Lower leg skin (tissue), 4 donors: ENCODE measurements at places on chromosomes 7 and 10.
A peak's percentile ranks its signal among the peaks of the same experiment; 100 is the strongest.

GRCh38 chr7:74372511-74373111 is 81.1 kb upstream of the GTF2IRD1 start:
- DNase-seq = no peak

- no peak for DNase-seq
Observed at GRCh38 chr7:2231992-2232765, 566 bp downstream of the MAD1L1 start.

GRCh38 chr10:43125881-43126731 is 12.1 kb upstream of the CSGALNACT2 start:
- DNase-seq = peak; percentile 12

- DNase-seq = peak; percentile 28
Observed at GRCh38 chr7:129845972-129846327, 106.8 kb downstream of the UBE2H start.

GRCh38 chr10:51170518-51171245 is 96.4 kb downstream of the PRKG1 start:
- DNase-seq = no peak

DNA sequence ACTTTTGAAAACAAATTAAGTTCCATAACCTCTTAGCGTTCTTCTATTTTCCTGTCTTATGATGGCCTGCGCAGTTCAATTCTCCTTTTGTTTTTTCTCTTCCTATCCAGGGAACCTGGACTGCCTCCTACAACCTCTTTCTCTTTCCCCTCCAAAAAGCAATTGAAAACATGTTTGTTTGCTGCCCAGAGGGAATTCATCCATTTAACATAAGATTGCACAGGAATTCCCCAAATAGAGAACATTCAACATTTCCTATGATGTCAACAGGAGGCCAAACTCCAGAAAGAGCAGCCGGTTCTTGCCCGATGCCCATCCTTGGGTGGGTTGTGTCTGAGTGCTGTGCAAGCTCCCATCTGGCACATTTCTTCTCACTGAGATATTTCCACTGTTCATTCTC is 94.2 kb upstream of the NRP1 start:
- no peak for DNase-seq

- DNase-seq = peak; percentile 75
Observed at GRCh38 chr10:133421336-133422222, 2.8 kb downstream of the SPRN start.

DNA sequence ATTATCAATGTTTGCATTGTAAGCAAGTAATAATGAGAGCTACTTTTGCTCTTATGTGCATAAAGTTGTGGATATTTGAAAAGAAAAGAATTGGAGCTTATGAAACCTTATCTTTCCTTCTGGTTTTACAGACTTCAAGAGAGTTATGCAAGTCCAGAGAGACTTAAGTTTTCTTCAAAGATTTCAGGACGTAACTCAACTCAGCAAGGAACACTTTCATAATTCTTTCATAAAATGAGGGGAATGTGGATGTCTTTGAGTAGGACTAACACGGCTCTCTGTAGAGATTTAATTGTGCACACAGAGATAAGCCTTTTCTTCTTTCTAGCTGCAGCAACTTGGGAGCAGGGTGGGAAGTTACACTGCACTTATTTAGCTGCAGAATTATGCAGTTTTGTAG is 97.5 kb downstream of the DNAJB9 start:
- no peak for DNase-seq

- no peak for DNase-seq
Observed at GRCh38 chr10:13784067-13784466, 197.3 kb downstream of the PRPF18 start.

- DNase-seq = peak; percentile 95
Observed at GRCh38 chr10:69914398-69915214, 112.9 kb downstream of the COL13A1 start.

GRCh38 chr7:47266131-47266706 is 315.7 kb downstream of the TNS3 start:
- DNase-seq = peak; percentile 88

GRCh38 chr7:137975221-137975620 is 26.7 kb downstream of the CREB3L2 start:
- DNase-seq = no peak

- DNase-seq = no peak
Observed at GRCh38 chr10:11483201-11484148, 128.0 kb downstream of the USP6NL start.

GRCh38 chr10:45403151-45403550 is 29.1 kb downstream of the ALOX5 start:
- no peak for DNase-seq

- no peak for DNase-seq
Observed at GRCh38 chr10:109726473-109726872, 196.8 kb downstream of the XPNPEP1 start.

DNA sequence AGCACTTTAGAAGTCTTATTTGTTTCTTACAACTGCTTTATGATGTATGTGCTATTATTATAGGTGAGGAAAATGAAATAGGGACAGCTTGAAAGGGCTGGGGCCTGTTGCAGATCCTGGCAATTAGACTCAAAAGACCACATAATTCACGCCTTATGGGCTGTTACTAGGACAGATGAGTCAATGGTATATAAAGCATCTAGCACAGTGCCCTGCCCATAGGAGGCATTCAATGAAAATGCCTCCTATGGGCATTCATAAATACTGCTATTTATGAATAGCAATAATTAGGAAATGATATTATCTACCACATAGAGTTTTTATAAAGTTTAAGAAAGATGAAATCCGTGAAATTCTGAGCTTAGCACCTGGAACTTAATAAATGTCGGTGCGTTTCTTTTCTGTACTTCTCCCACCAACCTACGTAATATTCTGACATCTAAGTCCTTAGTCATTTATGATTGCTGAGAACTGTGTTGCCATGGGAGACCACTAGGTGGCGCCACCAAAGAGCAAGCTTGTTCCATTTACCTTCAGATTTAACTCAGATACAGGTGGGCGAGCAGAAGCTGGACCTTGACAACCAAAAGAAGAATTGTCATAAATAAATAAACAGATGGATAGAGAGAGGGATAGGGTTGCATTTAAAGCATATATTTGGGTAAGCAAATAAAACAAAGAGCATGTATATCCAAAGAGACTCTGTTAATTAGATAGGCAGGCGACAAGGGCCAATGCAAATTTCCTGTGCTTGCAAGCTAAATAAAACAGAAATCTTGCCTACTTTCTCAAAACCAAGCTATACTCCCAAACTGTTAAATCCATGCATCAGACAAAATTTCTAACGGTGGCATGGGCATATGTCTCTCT is 699.9 kb downstream of the INHBA start:
- DNase-seq = no peak

GRCh38 chr7:30069096-30069867 is 41.1 kb downstream of the PLEKHA8 start:
- DNase-seq = no peak

DNA sequence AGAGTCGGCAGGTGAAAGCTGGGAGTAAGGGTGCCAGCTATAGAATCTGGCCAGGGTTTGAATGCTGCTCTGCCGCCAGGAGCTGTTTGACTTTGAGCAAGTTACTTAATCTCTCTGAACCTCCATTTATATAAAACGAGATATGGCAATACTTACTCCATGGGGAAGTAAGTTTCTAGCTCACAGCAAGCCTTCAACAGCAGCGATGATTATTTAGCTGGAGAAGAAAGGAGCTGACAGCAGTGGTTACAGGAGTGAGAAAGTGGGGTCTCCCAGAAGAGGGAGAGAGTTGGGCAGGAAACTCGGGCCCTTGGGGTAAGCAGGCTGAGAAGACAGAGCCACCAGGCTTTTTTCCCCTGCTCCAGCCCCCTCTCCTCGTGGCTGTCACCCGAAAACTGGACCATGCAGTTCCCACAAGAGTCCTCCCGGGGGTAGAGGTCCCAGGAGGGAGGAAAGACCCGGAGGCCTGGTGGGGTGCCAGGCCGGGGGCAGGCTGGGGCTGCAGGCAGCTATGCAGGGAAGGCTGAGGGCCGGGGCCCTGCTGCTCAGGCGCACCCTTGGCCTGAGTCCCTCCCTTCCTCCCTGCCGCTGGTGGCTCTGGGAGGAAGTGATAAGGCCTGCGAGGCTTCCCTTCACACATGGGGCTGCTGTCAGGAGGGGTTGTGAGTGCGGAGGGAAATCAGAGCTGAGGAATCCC is 3.5 kb downstream of the NOS3 start:
- DNase-seq = no peak

- DNase-seq = no peak
Observed at GRCh38 chr7:43952028-43952427, 25.8 kb downstream of the UBE2D4 start.

DNA sequence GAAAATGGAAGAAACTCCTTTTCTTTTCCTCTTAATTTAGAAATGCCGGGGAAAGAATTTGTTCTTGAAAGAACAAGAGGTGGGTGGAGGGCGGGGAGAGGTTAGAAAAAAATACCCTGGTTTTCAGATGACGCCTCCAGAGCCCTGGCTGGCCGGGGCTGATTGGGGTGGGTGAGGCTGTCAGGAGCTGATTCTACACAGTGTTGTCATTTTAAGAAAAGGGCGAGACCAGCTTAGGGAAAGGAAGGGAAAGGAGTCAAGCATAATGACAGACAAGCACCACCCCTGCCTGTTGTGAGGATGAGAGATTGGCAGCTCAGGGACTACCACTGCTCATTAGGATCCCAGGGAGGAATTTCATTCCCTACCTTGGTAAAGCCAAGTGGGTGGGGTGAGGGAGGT is 9.9 kb upstream of the FAM180A start:
- DNase-seq = no peak

- no peak for DNase-seq
Observed at GRCh38 chr10:34524369-34525091, 290.6 kb downstream of the PARD3 start.

DNA sequence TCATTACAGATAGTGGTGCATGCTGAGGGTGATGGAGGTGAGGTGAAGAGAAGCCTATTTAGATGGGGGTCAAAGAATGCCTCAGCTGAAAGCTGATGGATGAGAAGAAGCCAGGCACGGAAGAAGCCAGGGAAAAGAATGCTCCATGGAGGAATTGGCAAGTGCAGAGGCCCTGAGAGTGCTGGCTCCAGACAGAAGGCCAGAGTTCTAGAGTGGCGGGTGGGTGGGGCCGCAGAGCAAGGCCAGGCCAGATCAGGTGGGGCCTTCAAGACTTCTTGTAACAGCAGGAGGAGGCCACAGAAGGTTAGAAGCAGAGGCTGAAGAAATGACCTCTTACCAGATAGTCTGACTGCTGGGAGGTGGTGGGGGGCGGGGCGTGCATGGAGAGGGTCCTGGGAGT is 7.3 kb downstream of the EEPD1 start:
- DNase-seq = no peak

DNA sequence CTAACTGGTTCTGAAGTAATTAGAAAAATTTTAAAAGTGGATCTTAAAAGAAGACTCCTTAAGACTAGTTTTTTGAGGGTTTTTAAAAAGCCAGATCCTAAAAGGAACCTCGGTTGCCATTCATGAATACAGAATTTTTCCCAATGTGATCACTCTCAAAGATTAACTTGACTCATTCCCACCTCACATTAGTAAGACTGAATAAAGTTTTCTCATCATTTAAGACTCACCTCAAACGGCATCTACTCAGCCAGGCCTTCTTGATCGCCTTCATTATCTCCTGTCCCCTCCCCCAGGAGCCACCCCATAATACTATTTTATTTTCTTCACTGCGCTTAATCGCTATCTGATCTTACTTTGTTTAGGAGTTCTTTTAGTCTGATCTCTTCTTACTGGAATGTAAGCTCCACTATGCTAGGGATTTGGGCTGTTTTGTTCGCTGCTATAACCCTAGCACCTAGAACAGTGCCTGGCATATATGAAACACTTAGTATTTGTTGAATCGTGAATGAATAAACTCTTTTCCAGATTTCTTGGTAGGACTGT is 55.9 kb upstream of the PCGF5 start:
- DNase-seq = no peak

GRCh38 chr10:86361156-86362128 is 5.2 kb downstream of the GRID1 start:
- peak; percentile 52 for DNase-seq

GRCh38 chr10:117318909-117319308 is 56.3 kb downstream of the PDZD8 start:
- no peak for DNase-seq

DNA sequence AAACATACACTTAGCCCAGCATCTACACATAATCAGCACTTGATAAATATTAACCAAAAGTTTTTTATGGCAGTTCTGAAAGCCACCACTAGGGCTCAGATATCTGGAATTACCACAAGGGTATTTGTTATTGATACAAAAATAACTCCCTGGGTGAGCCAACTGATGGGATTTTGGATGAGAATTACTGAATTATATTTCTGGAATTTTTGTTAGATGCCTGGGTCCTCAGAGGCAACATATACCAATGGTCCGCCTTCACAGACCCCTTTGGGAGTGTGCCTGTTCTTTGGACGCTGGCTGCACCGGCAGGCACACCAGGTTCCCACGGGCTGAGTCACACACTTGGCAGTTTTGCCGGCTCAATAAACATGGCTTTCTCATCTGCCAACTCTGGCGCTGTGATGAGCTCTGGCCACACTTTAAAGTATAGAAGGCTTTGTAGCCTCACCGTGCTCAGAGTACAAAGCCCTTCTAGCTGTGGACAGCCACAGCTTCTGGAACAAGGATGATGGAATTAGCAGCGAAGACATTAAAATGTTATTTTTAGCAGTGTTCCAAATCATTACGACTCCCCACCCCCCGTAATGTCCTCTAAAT is 24.5 kb upstream of the EEPD1 start:
- DNase-seq = peak; percentile 95

DNA sequence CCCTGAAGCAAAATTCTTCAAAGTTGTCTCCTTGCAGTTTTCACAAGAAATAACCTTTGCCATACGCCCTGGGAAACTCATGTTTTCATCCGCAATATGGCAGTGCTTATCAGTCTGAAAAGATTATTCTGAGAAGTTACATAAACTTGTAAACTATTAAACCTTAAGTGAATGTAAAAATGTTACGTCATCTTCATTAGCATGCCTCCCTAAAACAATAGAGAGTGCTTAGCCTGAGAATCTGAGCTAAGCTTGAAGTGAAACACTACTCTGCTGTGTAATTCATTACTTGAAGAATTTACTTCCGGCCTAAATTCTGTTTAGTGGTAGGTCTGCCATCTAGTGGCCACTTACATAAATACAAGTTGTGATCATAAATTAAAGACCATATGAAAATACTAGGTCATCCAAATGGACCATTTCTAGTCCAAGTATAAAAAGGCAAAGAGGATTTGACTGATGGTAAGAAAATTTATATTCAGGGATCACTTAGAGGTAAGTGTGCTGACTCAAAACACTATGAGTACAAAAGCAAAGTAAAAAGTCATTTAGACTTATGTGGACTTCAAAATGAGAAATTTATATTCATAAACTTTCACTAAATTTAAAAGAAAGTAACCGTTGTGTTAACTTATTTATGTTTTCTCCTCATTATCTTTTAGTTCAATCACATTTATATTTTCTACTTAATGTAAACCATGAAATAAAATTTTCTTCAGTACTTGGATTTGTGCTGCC is 745.1 kb upstream of the LRRTM3 start:
- no peak for DNase-seq

GRCh38 chr7:2476298-2476697 is at the start of gene GRIFIN:
TSS of gene GRIFIN (minus strand) at chr7:2476398. CDS start at chr7:2476383, 15 bp downstream.
- DNase-seq = no peak
